Daoy (cell line): ENCODE measurements at places on chromosomes 12 and 14. TPM values are rescaled to one million over a fixed set of nuclear protein-coding genes. Genes with fewer than 3 reads are reported as not detected.
A peak's percentile ranks its signal among the peaks of the same experiment; 100 is the strongest.

GRCh38 chr12:70919176-70919575 lies 1.4 kb downstream of the PTPRR start:
- no peak for DNase-seq

Gene SLC6A12
- total RNA-seq, result 0.57 and 3.4 TPM in 2 replicates

Gene ZC2HC1C
- 1.4 and 4.3 TPM in 2 replicates for total RNA-seq

DNA sequence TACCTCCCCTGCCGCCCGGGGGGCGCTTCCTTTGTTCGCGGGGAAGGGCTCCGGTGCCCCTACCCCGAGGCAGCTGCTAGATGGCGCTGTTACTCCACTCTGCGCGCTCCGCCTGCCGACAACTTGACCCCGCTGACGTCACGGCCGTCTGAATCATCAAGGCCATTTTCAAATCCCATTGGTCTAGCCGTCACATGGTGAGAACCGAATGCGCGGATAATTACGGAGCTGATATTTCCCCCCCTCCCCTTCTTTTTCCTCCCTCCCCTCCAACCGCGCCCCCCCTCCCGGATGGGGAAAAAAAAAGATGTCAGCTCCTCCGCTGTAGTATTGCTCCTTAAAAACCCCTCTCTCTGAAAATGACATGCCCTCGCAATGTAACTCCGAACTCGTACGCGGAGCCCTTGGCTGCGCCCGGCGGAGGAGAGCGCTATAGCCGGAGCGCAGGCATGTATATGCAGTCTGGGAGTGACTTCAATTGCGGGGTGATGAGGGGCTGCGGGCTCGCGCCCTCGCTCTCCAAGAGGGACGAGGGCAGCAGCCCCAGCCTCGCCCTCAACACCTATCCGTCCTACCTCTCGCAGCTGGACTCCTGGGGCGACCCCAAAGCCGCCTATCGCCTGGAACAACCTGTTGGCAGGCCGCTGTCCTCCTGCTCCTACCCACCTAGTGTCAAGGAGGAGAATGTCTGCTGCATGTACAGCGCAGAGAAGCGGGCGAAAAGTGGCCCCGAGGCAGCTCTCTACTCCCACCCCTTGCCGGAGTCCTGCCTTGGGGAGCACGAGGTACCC lies at the start of gene HOXC10:
Gene HOXC10, plus strand, starts transcription at position 246 of the 791 bp plus-strand sequence. Its CDS starts 114 bp downstream, at position 360.
- peak; percentile 98 for DNase-seq

- peak; percentile 79 for DNase-seq
Observed at GRCh38 chr12:108955225-108955835, 65.5 kb downstream of the SVOP start.
